ENCODE measurements at places on chromosomes 1 and 21.

GRCh38 chr1:1889847-1890505 is 911 bp downstream of the GNB1 start:
- DNase-seq = peak; percentile 63

GRCh38 chr21:18602711-18603110 is 199.1 kb upstream of the TMPRSS15 start:
- no peak for DNase-seq

DNA sequence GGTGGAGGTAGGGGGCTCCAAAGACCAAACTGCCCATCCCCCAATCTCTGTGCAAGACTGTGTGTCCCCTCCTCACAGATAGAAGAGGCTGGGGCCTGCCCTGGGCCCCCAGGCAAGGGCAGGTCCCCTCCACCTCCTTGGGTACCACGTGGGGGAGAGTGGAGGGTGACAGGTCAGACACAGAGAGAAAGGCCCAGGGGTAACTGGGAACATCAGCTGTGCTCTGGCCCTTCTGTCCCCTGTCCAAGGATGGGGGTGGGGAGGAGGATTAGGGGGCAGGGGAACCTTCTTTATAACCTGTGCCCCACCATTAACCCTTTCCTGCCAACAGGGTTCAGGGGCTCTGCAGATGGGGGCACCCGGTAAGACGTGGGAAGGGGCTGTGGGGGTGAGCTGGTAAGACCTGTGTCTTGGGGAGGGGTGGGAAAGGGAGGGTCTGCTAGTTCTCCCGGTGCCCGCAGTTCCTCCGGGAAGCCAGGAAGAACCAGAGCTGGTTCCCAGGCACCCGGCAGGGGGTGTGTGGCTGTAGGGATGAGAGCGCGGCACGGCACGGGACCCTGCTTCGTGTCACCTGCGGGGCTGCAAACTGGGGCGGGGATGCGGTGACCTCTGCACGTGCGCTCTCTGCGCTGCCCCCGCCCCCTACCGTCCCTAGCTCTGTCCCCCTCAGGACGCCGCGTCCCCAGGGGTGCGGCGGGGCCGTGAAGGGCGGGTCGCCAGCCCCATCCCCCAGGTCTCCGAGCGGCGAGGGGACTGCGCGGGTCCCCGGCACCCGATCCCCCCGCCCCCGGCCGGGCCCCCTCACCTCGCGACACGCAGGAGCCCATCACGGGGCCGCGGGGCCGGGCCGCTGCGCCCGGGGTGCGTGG is 601 bp downstream of the FAM131C start:
- DNase-seq = no peak

- DNase-seq = no peak
Measured at GRCh38 chr1:183030053-183030452, 6.8 kb downstream of the LAMC1 start.

DNA sequence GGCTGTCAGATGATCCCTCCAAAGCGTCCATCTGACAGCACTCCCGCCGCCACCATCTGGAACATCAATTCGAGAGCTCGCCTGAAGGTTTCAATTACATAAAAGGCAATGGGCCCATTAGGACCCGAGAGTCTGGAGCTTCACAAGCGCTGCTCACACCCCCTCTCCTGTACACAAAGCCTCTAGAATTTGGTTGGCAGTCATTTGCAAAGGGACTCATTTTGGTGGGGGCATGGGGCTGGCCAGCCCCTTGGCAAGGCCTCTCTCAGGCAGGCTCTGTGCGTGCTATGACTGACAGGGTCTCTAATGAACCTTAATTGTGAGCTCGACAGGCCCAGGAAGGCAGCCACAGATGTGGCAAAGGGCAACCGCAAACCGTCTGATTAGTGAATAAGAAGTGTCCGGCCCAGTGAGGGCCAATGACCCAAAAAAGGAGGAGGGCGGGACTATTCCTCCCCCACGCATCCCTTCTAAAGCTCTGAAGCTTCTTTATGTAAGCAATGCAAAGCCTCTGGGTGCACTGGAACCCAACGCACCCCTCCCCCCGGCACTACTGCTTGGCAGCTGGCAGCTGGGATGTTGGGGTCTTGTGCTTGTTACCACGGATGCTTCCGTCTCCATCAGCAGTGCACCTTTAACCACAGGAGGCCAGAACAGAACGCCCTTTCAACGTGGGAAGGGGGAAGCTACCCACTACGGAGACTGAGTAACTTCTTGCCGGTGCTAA is 79.4 kb downstream of the CAPZB start:
- no peak for DNase-seq

DNA sequence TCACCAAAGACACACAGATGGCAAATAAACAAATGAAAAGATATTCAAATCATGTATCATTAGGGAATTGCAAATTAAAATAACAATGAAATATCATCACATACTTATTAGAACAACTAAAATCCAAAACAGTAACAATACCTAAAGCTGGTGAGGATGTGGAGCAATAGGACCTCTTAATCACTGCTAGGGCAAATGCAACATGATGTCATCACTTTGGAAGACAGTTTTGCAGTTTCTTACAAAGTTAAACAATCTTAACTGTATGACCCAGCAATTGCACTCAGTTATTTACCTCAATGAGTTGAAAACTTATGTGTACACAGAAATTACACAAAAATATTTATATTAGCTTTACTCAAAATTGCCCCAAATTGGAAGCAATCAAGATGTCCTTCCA is 47.3 kb downstream of the SELENOF start:
- DNase-seq = no peak

DNA sequence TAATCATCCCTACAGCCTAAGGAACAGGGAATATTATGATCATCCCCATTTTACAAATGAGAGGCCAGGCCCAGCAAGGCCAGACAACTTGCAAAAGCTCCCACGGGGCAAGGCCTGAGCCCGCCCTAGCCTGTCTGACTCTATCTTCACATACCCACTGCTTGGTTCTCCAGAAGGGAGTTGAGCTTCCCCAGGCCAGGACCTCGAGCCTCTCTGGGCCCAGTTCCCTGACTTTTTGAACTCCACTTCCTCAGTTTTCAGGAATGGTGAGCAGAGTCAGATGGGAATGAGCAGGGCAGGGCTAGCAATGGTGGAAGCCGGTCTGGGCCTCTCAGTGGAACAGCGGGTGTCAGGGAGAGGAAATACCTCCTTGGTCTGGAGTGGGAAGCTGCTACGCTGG is 39.3 kb downstream of the CACNA1S start:
- no peak for DNase-seq

DNA sequence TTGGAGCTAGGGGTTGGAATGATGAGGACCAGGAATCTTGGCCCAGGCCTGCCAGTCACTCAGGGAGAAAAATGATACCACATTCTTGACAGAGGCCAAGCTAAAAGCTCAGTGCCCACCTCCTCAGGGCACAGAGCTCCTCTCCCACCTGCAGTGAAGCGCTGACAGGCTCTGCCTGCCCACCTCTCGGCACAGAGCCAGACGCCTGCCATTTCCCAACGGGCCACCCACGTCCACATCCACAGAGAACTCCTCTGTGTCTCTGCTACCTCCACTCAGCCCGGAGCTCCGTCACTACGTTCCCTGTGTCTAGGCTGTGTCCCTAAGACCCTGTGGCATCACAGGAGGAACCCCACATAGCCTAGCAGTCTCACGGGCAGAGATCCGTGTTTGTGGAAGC is 60.8 kb downstream of the MRPL37 start:
- DNase-seq = no peak

DNA sequence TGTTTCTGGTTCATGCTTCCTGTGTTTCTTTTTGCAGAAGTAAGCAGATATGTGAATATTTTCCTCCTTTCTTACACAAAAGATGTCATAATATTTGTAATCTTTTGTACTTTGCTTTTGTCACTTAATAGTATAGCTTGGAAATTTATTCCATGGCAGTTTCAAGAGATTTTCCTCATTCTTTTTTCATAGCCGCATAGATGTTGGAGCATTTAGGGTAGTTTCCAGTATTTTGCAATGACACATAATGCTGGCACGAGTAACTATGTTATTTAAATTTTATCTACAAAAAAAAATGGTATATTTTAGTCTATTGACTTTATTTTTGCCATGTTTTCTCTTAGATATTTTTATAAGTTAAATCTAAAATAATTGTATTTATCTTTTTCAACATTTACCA is 40.7 kb downstream of the AGO3 start:
- DNase-seq = no peak

- DNase-seq = no peak
Measured at GRCh38 chr1:96538883-96539282, 182.7 kb upstream of the PTBP2 start.

DNA sequence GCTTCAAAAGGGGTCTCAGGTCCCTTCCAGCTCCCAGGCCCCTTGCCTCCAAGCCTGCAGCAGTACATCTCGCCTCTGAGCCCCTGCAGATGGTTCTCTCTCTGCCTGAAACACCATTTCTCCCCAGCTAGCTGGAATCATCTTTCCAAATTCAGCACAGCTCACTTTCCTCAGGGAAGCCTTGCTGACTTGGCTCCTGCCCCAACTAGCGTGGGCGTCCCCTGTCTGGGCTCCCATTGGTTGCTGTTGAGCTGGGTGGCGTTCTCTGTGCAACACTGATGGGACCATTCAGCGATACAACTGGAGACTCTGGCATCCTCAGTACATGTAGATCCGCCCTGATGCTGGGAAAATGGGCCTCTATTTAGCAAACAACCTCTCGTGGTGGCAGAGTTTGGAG is 141.3 kb upstream of the IGSF21 start:
- DNase-seq = no peak

DNA sequence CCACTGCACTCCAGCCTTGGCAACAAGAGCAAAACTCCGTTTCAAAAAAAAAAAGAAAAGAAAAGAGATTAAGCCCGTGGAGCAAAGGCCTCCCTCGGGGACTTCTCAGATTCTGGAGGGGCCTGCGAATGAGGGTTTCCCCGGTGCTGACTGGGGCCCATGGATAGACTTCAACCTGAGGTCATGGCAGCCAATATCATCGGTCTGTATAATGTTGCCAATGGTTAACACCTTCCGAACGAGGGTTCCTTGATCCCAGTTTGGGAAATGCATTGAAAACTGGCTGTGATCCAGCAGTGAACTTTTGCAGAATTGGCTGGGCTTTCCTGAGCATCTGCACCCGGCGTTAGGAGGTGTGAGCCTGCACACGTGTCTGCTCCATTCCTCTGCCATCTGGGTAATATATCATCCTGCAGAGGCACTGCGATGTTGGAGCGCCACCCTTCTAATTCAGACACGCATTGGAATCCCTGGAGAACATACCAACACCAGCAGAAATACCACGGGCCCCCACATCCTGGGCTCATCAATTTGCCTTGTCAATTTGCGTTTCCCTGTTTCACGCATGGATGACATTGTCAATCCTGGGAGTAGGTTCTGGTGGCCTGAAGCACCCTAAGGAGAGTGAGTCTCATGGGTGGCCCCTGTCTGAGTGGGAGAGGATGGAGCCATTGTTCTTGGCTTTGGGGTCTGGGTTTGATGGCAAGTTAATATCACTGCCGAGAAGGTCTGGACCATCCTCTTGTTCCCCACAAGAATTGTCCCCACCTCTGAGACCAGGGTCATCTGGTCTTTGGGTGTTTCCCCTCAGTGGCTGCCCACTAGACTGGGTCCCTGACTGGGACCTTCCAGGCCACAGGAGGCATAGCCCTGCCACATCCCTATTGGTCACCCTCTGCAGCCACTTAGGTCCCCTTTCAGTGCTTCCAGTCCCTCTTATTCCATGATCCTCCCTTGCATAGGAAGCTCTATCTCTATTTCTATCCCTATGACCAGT is 441.0 kb downstream of the PTPRU start:
- no peak for DNase-seq

DNA sequence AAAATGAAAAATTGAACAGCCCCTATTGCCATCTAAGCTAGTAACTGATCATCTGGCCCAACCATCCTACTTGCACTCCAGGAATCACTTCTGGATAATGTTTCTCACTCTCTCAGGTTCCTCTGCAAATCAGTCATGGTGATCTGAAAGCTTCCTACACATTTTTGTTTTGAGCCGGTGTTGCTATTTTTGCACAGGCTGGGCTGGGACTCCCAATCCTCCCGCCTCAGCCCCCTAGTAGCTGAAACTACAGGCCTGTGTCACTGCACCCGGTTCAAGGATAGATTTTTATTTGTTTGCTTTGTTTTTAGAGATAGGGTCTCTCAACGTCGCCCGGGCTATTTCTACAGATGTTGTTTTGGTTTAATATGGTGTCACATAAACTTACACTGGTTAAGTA is 40.5 kb upstream of the HMCN1 start:
- DNase-seq = peak; percentile 19

DNA sequence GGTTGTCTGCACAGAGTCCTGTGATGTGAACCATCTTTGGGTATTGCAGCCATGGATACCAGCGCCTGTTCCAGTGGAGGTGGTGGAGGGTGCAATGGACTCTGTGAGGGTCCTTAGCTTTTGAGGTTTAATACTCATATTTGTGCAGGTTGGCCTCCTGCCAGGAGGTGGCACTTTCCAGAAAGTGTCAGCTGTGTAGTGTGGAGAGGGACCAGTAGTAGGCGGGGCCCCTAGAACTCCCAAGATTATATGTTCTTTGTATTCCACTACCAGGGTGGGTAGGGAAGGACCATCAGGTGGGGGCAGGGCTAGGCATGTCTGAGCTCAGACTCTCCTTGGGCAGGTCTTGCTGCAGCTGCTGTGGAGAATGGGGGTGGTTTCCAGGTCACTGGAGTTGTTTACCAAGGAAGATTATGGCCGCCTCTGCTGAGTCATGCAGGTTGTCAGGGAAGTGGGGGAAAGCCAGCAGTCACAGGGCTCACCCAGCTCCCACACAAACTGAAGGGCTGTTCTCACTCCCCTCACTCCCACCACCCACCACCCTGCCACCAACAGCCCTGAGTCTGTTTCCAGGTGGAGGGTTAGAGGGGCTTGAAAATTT is 31.2 kb upstream of the ZNF678 start:
- DNase-seq = no peak

DNA sequence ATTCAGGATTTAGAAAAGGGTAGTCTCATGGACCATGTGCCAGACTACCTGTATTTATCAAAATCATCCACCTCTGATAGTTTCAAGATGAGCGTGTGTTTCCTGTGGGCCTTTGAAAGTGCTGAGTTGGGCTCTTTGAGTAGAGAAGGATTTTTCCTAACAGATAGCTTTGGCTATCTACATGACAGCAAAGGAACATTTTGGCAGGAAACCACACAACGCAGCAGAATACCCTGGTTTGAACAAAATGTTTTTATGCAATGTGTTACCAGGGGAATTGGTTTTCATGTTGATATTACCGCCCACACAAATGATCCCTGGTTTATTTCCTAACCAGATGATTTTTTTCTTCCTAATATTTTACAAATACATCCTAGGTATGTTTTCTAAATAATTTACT is 431.4 kb downstream of the NEGR1 start:
- no peak for DNase-seq

Data from stimulated activated CD4-positive, alpha-beta T cell treated with anti-CD3 and anti-CD28 coated beads, Interleukin-2, amount 100 ng/mL, for 24 hours (primary cell).